ENCODE measurements at places on chromosomes 11 and 22. TPM values are rescaled to one million over a fixed set of nuclear protein-coding genes. Genes with fewer than 3 reads are reported as not detected.
A peak's percentile ranks its signal among the peaks of the same experiment; 100 is the strongest.

- peak; percentile 42 for DNase-seq
Observed at GRCh38 chr11:131422496-131422895, 52.1 kb downstream of the NTM start.

Gene TSPAN32
- 2.8 TPM for polyA plus RNA-seq

DNA sequence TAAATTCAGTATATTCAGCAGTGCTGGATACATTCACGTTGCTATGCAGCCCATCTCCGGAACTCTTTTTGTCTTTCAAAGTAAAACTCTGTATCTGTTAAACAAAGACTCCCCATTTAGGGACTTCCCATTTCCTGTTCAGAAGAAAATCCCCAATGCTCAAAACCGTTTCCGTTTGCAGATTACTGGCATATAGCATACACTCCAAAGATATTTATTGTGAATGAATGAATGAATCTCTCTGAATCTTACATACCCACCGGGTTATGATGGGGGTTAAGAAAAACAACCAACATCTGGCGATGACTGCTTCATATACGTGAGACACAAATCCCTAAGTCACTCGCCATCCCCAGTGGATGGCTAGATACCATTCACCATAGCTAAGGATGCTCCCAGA lies 1.6 kb downstream of the THY1 start:
- DNase-seq, result no peak

Gene OR52N4
- not detected for polyA plus RNA-seq

DNA sequence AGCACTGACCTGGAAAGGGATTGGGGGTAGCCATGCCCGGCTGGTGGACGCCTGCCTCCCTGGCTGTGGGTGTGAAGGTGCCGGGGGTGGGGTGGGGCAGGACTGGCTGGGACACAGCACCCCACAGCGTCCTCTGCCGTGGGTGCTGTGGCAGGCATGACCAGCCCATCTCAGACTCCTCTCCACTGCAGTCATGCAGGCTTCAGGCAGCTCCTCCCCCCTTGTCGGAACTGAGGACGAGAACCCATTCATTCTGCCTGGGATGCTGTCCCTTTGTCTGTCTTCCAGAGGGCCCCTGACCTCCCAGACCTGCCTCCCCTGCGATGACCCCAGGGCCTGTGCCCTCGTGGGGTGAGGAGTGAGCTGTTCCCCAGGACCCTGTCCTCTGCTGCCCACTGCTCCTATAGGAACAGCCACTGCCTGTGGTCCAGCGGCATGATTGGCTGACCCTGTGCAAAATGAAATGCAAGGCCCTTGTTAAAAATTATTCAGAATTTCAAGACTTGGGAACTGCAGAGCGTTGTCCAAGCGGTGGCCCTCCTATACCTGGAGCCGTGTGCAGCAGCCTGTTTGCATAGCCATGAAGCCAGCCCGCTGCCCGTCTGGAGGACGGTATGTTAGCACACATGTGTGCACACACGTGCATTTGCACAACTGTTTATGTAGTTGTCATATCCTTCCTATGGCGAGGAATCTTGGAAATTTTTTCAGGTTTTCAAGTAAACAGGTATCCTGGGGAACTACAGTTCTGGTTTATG lies 1122.3 kb downstream of the BRD1 start:
- DNase-seq, result no peak

DNA sequence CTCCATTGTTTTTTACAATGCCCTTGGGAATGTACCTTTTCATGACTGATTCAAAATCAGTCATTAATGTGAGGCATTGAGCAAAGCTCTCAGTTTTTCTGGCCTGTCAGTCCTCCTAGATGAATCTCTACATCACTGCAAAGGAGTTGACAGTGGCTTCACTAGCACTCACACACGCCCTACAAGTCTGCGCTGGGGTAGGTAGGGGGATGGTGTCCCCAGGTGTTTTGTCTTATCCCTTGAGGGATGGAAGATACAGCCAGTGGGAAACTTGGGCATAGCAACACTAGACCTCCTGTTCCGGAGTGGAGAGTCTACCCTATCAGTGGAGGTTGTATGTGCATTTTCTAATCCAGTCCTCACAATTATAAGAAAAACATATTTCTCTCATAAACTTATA lies 27.0 kb downstream of the TRIM77 start:
- no peak for DNase-seq

Gene LRRC75B
- polyA plus RNA-seq, result 42.2 TPM

DNA sequence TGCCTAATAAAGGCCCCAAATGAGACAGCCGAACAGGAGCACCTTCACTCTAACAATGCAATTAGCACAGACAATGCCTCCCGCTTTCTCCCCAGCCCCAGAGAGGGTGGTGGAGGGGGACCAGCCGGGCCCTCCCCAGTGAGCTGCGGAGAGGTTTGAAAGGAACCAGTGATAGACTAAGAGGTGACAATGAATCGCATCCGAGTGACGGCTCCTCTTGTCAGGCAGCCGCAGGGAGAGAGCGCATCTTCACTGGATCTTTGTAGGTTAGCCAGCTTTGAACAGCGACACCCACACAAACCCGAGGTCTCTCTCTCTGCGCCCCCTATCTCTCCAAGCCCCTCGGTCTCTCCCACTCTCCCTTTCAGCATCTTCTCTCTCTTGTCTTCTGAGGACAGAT lies 28.0 kb downstream of the FLRT1 start:
- DNase-seq, result no peak

Data from renal pelvis (tissue), 12 donors.